ENCODE measurements at places on chromosomes 2 and 18.
A peak's percentile ranks its signal among the peaks of the same experiment; 100 is the strongest.

DNA sequence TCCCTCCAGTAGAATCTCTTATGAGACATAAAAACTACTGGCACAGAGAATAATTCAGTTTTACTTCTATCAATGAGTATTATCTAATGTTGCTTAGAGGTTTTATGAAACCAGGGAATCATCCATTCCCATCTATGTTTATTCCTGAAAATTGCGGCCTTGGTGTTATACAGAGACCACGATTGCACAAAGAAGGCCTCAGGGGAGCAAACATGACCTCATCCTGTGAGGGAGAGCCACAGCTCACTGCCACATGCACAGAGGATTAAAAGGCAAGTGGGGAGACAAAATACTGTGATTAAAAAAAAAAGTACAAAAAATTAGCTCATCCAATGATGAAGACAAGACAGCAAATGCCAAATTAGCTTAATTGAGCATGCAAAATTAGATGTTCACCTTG lies 111.8 kb upstream of the SLC35G4 start:
- no peak for DNase-seq

- DNase-seq, result peak; percentile 77
Observed at GRCh38 chr2:174039551-174040416, 74.6 kb upstream of the SP3 start.

DNA sequence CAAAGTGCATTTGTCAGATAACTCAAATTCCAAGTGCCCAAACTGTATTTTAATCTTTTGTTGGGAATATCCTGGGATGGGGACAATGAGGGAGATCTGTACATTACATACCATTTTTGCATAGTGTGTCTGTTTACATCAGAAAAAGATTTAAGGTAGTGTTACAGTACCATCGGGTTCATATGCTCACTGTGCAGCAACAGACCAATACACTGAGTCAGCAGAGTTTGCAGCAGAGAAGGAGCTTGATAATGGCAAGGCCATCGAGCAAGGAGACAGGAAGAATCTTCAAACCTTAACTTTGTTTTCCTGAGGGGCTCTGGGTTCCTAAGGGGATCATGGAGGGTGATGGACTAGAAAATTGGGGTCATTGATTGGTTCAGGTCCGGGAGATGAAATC lies 399.7 kb downstream of the PARD3B start:
- DNase-seq, result no peak

DNA sequence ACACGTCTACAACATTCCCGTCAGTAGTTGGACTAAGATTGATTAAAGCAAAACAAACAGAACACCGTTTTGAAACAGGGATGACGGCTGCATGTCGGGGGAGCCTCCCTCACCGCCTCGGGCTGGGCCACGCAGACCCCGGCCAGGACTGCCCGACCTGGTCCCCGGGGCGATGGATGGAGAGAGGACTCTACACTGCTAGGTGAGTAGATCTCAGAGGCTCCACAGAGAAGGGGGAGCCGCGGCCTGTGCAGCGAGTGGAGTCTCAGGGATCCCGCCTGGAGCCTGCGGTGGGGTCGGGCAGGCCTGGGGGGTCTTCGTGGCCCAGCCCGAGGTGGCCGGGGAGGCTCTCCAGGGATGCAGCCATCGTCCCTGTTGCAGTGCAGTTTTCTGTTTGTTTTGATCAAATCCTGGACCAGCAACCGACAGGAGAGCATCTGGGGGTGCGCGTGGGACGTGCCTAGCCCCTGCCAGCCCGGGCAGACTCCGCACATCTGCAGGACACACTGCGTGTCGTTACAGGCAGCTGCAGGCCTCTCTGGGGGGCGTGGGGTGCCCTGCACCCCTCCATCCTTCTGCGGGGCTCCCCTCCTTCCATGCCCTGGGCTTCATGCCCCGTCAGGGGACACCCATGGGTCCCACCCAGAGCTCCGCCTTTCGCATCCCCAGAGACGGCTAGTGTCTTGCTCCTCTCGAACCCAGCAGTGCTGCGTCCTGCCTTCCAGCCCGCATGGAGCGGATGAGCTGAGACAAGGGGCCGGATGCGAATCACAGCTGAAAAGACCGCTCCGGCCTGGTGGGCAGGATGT lies 143.6 kb downstream of the RTP5 start:
- no peak for DNase-seq

DNA sequence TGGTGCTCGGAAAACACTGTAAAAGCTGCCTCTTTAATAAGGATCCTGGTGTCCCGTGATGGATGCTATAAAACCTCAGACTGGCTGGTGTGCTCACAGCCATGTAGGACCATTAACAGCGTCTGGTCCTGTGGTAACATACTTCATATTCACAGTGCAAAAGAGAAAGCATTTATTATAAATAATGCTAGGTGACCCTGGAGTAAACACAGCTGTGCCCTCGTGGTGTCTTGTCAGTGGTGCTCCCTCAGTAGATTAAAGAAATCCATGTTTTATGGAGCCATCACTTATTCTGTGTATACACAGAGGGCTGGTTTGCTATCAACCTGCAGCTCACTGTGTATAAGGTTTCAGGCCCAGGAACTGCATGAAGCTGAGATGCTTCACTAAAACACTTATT lies 106.9 kb downstream of the CDK15 start:
- no peak for DNase-seq

GRCh38 chr2:135225781-135226180 lies 173.7 kb downstream of the RAB3GAP1 start:
- DNase-seq, result no peak

DNA sequence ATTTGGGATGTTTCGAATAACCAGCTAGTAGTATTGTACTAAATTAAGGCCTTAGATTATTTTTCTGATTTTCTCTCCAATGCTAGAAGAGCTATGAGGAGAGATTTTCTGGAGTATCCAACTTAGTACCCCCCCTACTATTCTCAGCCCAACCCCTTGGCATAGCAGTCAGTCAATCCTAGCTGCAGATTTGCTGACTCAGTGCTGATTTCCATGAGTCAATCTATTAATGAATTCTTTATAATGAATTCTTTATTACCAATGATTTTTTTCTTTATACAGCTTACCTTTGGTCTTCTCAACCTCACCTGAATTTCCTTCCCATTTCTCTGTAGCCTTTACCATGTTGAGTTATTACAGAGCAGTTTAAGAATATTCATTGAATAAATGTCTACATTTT lies 192.8 kb upstream of the ETAA1 start:
- DNase-seq, result no peak

- no peak for DNase-seq
Observed at GRCh38 chr2:232374356-232374755, 4.2 kb upstream of the ALPP start.

DNA sequence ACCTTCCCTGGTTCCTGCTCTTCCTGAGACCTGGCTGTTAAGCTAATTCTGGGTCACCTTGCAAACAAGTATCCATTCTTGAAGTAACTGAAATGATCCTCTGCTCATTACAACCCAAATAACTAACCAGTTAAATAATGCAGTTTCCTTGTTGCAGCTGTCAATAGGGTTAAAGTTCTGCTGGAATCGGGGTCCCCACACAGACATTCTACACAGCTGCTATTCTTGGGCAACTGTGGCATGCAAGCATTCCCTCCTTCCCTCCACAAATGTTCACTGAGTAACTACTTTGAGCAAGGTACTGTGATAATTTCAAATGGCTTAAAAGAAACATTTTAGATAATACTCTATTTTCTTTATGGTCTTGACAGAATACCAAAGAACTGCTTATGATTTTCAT lies 17.1 kb downstream of the RBKS start:
- no peak for DNase-seq

DNA sequence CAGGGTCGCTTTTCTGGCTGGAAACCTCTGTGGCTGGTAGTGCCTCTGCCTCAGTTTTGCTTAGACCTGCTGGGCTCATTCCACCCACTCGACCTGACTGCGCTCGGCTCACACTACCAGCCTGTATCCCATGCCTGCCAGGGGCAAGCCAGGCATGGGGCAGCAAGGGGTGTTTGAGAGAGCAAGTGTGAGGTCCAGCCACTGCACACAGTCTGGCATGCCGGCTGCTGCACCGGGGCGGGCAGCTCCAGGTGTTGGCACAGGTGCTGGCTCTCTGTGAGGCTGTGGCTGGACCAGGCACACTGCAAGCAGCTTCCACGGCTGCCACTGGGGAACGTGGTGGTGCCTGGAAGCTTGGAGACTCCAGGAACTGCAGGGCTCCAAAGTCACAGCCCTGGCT lies 90.9 kb downstream of the ATAD2B start:
- DNase-seq, result no peak

DNA sequence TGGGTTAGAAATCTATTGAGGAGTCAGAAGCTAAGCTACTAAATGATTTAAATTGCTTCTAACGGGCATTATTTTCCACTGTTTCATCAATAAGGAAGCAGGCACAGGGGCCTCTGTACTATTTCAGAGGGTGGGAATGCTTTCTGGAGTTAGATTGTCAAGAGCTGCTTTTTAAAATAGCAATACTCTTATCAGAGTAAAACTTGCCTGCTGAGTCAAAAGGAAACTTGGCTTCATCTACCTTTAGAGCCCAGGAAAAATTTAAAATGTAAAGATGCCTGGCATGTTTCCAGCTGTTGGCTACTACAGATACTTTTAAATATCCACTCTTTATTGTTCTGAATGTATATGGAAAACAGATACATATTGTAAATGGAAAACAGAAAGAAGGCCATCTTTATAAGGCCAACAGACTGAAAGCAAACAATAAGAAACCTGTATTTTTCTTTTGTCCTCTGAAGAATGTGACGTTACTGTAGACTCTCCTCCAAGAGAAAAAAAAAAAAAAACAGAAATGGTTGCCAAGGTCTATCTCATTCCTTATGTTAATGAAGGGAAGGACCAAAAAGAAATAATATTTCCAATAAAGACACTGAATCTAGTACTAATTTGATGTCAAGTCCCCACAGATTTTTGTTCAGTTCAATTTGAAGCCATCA lies 79.1 kb downstream of the FIGN start:
- no peak for DNase-seq

DNA sequence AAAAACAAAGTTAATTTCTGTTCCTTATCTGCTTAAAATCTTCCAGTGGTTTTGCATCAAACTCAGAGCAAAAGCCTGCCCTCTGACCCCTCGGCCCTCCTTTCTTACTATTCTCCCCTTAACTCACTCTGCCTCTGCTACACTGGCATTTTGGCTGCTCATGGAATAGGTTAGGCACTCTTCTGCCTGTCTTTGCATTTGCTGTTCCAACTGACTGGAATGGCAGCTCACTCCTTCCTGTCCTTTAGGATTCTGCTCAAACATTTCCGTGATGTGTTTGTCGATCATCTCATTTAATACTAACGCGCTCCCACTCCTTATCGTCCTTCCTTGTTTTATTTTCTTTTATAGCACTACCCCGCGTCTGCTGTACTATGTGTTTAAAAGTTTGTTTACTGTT lies 815 bp downstream of the CEBPZ start:
- no peak for DNase-seq

DNA sequence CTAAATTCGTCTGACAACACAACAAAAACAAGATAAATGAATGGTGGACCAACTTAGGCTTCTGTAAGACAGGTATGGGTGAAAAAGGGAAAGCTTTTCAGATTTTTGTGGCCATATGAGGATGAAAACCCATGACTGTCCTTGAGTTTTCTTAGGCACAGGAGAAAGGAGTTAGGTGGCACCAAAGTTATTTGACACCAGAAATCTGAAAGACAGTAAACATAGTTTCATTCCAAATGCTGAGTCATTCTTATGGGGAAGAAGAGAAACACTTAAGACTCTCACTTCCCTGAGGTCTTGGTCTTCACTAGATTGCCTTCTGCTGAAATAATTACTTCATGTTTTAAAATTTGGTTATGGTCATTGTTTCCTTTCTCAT lies 5.2 kb upstream of the GPD2 start:
- DNase-seq, result no peak

DNA sequence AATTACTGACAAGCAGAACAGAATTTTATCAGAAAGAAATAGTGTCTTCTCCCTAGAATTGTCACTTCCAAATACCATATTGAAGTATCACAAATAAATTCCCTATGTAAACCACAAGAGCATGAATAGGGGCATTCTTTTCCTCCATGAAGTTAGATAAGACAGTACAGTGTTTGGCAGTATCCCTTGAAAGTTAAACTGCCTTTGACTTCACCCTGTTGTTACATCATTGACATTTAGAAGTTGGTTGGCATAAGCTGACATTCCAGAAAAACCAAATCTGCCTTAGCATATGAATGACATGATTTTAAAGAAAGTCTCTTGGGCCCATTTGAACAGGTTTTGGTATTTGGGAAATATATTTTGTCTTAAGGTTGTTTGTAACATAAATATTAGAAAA lies 50.2 kb upstream of the OSR1 start:
- no peak for DNase-seq

GRCh38 chr2:173204316-173204715 lies 128.7 kb downstream of the MAP3K20 start:
- DNase-seq, result no peak

GRCh38 chr2:174996622-174997021 lies 8.6 kb downstream of the CHN1 start:
- no peak for DNase-seq

- DNase-seq, result no peak
Observed at GRCh38 chr18:35076135-35076924, 35.1 kb downstream of the MAPRE2 start.

DNA sequence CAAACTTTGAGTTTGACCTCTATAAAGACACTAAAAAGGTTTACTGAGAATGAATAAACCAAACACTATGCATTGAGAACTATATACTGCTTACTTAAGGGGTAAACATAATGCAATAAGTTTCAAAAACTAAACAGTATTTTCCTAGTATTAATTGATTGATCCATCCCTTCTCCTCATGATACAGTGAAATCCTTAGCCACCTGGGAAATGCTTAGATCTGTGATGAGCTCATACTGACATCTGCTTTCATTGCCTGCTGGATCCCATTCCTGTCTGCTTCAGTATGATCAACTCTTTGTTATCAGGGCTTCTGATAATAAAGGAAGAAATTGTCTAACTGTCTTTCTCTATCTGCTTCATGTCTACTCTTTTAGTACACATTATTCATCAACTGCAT lies 74.9 kb upstream of the UBE2E3 start:
- no peak for DNase-seq

- no peak for DNase-seq
Observed at GRCh38 chr2:144690771-144691170, 170.9 kb upstream of the ZEB2 start.

GRCh38 chr2:127277028-127277427 lies 16.9 kb downstream of the ERCC3 start:
- no peak for DNase-seq

DNA sequence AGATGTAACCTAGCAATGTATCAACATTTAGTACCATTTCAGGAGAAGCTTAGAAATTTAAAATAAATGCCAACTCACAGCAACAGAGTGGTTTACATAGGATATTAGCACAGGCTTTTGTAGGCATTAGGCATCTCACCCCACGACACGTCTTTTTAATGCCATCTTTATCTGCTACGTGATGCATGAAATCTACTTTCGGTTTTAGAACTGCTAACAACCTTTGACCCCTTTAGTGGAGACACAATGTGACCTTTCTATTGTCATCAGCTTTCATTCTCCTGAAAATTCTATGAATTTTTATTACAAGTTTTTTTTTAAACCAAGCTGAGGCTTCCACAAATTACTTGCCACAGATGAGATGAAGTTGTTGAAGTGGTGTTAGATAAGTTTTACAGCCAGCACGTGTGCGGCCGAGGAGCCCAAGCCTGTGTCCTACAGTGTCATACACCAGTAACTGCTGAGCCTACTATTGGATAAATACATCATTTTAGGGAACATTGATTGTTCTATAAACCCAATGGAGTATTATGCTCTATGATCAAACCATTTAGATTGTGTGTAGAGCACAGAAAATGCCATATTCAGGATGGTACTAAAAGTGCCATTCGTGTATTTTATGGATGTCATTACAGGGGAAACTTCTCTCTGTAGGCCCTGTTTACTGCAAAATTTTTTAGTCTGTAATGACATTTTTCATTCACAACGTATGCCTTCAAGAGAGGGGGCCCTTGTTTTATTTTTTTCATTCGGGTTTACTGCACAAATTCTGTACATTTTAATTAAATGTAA lies 151.6 kb downstream of the PTGR3 start:
- no peak for DNase-seq
